ENCODE measurements at places on chromosomes 2 and 18. TPM values are rescaled to one million over a fixed set of nuclear protein-coding genes. Genes with fewer than 3 reads are reported as not detected.

The OXER1 gene
- total RNA-seq = not detected

The LOXHD1 gene
- 0.26 TPM for total RNA-seq

The MDH1B gene
- total RNA-seq = 0.32 TPM

The MPP4 gene
- not detected for total RNA-seq

The KCNK3 gene
- total RNA-seq = not detected

DNA sequence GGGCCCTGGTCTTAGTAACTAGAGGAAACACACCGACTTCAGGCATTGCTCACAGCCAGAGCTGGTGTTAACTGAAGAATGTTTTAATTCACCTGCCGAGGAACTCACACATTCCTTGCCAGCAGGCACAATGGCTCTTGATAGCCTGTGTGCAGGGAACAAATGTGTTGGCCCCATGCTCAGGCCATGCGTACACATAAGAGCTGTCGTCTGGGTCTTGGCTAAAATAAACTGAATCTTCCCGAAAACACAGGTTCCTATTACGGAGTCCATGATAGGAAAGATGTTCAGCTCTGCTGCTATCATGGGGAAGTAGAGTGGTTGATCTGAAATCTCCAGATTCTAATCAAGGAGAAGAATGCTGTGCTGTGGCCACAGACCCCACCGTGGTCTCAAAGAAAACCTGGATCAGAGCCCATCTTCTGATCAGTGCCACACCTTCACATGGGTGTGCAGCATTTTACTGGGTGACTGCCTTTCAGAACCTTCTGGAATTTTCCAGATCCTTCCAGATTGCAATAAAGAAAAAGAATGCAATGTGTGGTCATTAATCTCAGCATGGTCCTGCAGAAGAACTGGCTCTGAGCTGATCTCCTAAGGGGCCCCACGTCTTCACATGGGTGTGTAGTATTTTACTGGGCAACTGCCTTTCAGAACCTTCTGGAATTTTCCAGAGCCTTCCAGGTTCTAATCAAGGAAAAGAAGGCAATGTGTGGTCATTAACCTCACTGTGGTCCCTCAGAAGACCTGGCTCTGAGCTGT, 17.2 kb downstream of the MBP start:
- peaks cover 64% of the 10 kb centered on the region for H3K4me1 ChIP-seq
- DNase-seq = no peak
- no peak overlapping the region for H3K4me3 ChIP-seq
- peak overlapping the region; percentile 57 for H3K27ac ChIP-seq
- no peaks in the 10 kb centered on the region for H3K27me3 ChIP-seq

GRCh38 chr2:159617100-159617499, 752 bp upstream of the BAZ2B start:
- no peak for DNase-seq
- no peaks in the 10 kb centered on the region for H3K36me3 ChIP-seq
- peaks cover 27% of the 10 kb centered on the region for H3K27me3 ChIP-seq
- H3K4me1 ChIP-seq = peaks cover 11% of the 10 kb centered on the region
- H3K4me3 ChIP-seq = no peak overlapping the region

DNA sequence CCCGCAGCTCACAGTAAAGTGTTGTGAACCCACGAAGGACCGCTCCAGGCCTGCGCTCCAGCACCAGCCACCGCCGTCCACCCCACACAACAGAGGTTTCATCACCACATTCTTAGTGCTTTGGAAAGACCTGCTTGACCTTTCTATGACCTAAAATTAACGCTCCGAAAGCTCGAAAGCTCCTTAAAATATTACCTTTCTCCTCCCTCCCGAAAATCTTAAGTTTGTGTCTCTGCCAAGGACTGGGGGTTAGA, 149.2 kb downstream of the TWIST2 start:
- no peak overlapping the region for H3K27ac ChIP-seq
- no peaks in the 10 kb centered on the region for H3K36me3 ChIP-seq
- H3K27me3 ChIP-seq = peaks cover 15% of the 10 kb centered on the region
- no peak overlapping the region for H3K4me3 ChIP-seq
- H3K4me1 ChIP-seq = no peaks in the 10 kb centered on the region
- DNase-seq = no peak

The STARD6 gene
- 0.61 TPM for total RNA-seq

The MAPK4 gene
- total RNA-seq = not detected

DNA sequence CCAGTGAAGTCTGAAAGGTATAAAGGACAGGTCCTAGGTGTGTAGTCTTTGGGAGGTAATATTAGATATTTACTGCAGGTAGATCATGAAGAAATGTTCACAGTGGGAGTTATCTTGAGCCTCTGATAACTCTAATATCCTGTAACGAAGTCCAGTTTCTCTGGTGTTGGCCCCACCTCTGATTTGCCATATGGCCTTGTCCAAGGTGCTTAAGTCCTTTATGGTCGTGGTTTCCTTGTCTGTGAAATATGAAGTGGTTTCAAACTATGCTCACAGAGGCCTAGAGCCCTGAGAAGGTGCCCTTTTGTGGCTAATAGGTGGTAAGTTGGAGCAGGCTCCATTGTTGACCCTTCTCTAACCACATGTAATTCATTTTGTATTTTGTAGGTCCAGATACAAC, 190.7 kb downstream of the ICOS start:
- no peak overlapping the region for H3K4me3 ChIP-seq
- no peak for DNase-seq
- no peaks in the 10 kb centered on the region for H3K4me1 ChIP-seq
- no peak overlapping the region for H3K27ac ChIP-seq

DNA sequence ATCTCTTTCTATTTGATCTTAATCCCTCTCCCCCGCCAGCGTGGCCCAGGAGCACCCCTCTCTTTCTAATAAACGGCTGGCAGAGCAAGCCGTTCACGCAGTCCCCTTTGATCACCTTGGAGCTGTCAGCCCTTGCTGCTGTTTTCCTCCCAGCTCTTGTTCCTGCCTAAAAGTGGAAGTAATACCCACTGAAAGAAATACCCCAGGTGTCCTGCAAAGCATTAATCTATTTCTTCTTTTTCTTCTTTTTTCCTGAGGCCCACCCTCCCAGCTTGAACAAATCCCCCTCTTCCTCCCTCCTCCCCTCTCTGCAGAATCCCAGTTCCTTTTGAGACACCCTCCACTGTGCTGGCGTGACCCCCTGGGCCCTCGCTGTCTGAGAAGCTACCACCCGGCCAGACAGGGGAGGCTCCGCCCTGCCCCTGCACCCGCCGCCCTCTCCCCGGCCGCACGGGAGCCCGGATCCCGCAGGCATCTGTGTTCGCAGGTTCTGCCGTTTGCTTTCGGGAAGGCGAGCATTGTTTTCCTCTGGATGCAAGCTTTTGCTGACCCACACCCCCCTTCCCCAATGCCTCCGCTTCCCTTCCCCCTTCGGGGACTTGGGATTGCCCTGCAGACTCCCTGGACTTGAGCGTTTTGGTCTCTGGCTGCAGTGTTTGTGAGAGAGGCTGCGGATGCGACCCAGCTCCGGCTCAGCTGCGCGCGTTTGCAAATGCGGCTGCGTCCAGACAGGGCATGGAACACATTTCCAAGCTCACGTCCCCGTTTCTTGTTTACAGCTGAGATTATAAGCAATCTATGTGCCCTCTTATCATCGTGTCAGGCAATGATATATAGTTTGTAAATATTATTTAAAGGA, 631.5 kb downstream of the NYAP2 start:
- no peak for DNase-seq
- H3K4me3 ChIP-seq = peak overlapping the region; percentile 20
- H3K4me1 ChIP-seq = peaks cover 8% of the 10 kb centered on the region
- peaks cover 35% of the 10 kb centered on the region for H3K27me3 ChIP-seq
- H3K27ac ChIP-seq = no peak overlapping the region
- H3K36me3 ChIP-seq = no peaks in the 10 kb centered on the region

GRCh38 chr2:60834270-60834717, 47.1 kb upstream of the REL start:
- no peak for DNase-seq
- no peak overlapping the region for H3K27ac ChIP-seq
- no peaks in the 10 kb centered on the region for H3K36me3 ChIP-seq
- H3K27me3 ChIP-seq = no peaks in the 10 kb centered on the region
- H3K4me1 ChIP-seq = no peaks in the 10 kb centered on the region

DNA sequence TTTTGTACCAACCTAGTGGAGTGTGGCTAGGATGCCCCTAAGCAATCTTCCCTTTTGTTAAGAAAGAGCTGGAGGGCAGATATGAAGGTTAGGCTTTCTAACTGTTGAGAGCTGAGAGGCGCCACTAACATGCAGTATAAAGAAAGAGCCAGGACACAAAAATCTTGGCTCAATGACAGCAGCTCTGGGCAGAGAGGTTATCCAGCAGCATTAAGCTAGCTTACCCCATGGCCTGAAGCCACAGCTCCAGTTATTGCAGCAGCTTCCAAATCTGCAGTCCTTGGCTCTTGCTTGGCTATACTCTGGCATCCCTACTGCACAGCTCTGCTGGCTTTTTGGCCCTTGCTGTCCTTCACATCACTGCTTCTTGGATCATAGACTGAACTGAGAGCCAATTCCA, 213.4 kb downstream of the GPD2 start:
- H3K36me3 ChIP-seq = no peaks in the 10 kb centered on the region
- H3K27me3 ChIP-seq = peaks cover 2% of the 10 kb centered on the region
- no peaks in the 10 kb centered on the region for H3K4me1 ChIP-seq
- H3K4me3 ChIP-seq = no peak overlapping the region
- DNase-seq = no peak

GRCh38 chr2:236133410-236134012, 34.7 kb downstream of the GBX2 start:
- H3K4me1 ChIP-seq = no peaks in the 10 kb centered on the region
- no peak overlapping the region for H3K27ac ChIP-seq
- no peaks in the 10 kb centered on the region for H3K36me3 ChIP-seq
- no peak overlapping the region for H3K4me3 ChIP-seq

DNA sequence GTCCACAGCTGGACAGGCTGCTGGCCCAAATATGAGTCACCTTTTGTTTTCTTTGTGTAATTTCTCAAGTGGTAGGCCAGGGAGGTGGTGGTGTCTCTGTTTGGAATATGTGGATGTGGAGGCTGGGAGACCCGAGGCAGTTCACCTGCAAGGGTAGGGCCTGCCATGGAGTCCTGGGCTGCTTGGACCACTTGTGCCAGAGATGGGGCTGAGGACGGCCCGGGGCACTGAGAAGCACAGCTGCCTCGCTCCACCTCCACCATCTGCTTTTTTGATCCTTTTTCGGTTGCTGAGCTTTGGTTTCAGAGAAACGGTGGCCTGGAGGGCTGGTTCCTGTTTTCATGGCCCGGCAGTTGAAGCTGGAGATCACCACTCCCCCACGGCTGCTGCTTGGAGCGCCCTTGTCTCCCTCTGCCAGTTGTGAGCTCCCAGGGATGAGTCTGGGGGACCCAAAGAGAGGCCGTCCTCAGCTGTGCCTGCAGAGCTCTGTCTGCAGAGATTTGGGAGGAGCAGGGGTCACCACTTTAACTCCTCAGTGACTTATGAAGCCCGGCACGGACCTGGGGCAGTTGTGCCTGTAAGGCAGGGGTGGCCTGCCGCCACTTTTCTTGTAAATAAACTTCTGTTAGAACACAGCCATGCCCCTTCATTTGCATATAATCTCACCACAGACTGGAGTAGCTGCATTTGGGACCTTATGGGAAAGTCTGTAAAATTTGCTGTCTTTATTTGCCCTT, 67.6 kb upstream of the MCFD2 start:
- no peaks in the 10 kb centered on the region for H3K27me3 ChIP-seq
- peak overlapping the region; percentile 93 for H3K27ac ChIP-seq
- H3K4me1 ChIP-seq = peaks cover 80% of the 10 kb centered on the region
- H3K4me3 ChIP-seq = no peak overlapping the region
- DNase-seq = no peak

- no peak overlapping the region for H3K4me3 ChIP-seq
- H3K4me1 ChIP-seq = peaks cover 5% of the 10 kb centered on the region
- H3K27me3 ChIP-seq = peaks cover 6% of the 10 kb centered on the region
- H3K27ac ChIP-seq = no peak overlapping the region
- H3K36me3 ChIP-seq = no peaks in the 10 kb centered on the region
Observed at GRCh38 chr2:152472481-152472887, 137.5 kb downstream of the FMNL2 start.

- H3K36me3 ChIP-seq = peaks cover 8% of the 10 kb centered on the region
- no peak overlapping the region for H3K4me3 ChIP-seq
- H3K27me3 ChIP-seq = peaks cover 23% of the 10 kb centered on the region
- H3K4me1 ChIP-seq = peaks cover 19% of the 10 kb centered on the region
- no peak overlapping the region for H3K27ac ChIP-seq
Observed at GRCh38 chr2:134288814-134289213, 34.9 kb downstream of the MGAT5 start.

The C2orf80 gene
- total RNA-seq = not detected

GRCh38 chr2:80246534-80246933, 58.0 kb downstream of the LRRTM1 start:
- H3K36me3 ChIP-seq = no peaks in the 10 kb centered on the region

The TMEM87B gene
- total RNA-seq = 19.7 TPM

DNA sequence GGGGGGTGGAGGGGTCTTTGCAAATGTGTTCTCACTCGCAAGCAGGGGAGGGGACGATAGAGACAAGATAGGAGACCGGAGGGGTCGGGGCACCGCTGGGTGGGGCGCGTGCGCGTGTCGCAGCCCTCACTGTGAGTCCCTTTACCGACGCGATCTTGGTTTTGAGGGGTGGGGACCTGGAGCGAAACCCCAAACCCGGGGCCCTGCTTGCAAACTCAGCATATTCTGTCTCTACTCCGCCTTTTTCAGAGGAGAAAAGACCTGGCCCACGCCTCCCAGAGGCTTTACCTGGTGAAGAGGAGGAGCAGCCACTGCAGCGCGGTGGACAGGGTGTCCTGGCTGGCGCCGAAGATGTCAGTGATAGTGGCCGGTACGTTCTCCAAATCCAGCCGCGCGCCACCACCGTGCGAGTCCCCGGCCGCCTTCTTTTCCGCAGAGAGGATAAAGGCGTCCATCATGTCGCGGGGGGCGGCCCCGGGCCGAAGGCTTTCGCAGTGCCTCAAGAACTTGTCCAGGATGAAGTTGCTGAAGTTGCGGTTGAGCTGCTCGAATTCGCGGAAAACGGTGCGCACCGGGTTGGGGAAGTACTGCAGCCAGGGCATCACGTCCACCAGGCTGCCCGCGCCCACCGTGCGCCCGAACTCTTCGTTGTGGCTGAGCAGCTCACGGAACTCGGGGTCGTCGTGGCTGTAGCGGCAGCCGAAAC, 1.7 kb downstream of the CYP1B1 start:
- peaks cover 5% of the 10 kb centered on the region for H3K36me3 ChIP-seq
- H3K4me3 ChIP-seq = peak overlapping the region; percentile 58
- H3K27ac ChIP-seq = peak overlapping the region; percentile 41

DNA sequence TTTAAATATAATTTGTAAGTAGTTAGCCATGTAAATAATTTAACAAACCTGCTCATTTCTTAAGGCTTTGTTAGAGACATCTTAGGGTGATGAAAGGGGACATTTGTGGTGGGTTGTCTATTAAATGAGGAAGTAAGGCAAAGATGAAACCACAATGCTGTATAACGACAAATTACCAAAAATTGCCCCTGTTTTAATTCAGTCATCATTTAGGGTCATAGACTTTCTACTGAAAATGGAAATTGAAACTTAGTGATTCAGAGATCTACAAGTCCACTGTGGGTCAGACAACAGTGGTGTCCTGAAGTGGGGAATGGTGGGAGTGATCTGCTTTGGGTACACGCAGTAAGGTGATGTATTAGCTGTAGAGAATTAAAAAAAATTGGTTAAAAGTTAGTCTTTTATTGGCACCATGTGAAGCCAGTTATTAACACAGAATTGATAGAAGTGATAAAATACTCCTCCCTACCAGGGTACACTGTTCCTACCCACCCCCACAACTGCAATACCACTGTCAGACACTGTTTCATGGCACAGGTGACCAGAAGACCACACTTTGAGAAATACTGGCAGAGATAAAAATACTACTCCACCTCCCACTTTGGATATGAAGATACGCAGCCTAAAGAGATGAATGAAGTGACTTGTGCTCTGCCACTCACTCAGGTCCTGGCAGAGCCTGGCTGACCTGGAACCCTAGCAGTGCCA, 13.4 kb downstream of the CERS6 start:
- no peak overlapping the region for H3K27ac ChIP-seq
- no peak for DNase-seq
- peaks cover 10% of the 10 kb centered on the region for H3K27me3 ChIP-seq
- H3K4me1 ChIP-seq = peaks cover 30% of the 10 kb centered on the region
- peaks cover 4% of the 10 kb centered on the region for H3K36me3 ChIP-seq
- no peak overlapping the region for H3K4me3 ChIP-seq

All from activated CD8-positive, alpha-beta memory T cell treated with anti-CD3 and anti-CD28 coated beads, Interleukin-2, amount 10 ng/mL, durations not matched to agents 7 days and 5 days (primary cell).